ENCODE measurements at places on chromosomes 7 and 10.

- no peak for DNase-seq
These were observed 62.7 kb downstream of the SUGCT start for GRCh38 chr7:40197527-40197926.

- no peak for DNase-seq
These were observed 104.2 kb upstream of the EEPD1 start for GRCh38 chr7:36048902-36049240.

- DNase-seq: no peak
These were observed 107.3 kb downstream of the NKX6-2 start for GRCh38 chr10:132678436-132679216.

DNA sequence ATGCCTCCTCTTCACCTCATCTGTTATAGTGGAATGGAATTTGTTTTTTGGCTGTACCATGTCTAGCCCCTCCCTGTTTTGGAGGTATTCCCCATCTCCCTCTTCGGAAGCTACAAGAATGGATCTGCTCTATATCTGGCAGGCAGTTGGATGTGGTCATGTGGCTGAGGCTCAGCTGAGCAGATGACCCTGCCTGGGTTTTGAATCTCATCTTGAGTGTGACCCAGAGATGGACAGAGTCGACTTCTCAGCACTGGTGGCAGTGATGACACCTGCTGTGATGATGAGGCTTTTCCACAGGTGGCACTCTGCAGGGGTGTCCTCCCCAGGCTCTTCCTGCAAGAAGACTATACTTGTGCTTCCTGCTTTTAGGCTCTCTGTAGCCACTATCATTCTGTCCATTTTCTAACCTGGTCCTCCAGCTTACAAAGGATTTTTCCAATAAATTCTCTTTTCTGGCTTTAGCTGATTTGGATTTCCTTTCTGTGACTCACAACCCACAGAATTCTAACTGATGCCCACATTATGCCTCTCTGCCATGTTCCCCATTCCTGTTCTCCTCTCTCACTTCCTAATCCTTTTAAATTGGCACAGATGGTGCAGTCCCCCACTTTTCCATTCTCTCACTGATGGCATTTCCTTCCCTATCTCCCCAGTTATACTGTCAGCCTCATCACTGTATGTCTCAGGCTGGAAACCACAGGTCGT is 7.5 kb upstream of the ARHGAP22 start:
- DNase-seq: no peak

DNA sequence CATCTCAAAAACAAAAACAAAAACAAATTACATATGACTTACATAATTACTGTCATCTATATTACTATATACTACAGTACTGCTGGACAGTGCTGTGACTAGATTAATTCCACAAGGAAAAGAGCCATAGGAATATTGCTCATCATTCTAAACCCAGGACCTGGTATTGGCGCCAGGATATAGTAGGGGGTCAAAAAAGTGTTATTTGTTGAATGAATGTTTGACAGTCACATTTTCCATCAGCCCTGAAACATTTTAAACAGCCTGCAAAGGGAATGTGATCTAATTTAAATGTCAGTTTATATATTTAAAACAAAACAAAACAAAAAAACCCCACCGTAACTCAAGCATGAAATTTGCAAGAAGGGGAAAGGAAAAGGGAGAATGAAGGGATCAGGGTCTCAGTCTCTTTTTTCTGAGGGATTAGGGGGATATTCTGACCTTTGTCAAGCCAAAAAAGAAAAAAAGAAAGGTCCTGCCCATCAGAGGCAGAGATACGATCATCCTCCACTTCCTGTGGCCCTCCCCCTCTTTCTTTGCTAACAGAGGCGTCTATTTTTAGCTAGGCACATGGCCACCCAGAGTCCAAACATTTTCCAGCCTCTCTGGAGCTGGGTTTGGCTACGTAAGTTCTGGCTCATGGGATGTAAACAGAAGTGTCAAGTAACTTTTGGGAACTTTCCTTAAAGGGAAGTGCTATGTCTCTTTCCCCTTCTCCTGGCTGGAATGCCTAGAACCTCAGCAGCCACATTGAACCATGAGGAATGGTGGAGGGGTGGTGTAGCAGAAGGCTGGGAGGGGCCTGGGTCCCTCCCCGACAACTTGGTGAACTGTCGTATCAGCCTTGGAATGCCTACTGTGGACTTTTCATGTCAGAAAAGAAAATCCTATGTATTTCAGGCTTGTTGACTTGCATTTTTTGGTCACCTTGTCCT is 44.6 kb upstream of the DLG5 start:
- no peak for DNase-seq

DNA sequence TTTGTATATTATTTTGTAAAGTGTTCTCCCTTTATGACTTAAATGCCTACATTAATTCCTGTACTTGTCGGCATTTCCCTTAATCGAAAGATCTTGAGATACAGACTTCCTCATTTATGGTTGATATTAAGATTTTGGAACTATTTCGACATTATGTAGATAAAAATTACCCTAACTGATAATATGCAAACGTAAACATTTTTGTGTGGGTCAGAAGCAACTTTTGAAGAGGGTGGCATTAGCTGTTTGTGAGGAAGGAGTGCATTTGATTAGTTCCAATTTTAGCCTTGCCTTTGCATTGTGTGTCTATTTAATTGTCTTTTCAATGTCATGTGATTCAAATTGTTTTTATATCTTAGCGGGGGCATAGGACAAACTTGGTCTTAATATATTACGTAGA is 114.7 kb downstream of the BICC1 start:
- DNase-seq: no peak
